Activated gamma-delta T cell treated with Interleukin-2 at 50 U/mL for 16 hours (primary cell): ENCODE measurements at places on chromosomes 1 and 21.

DNA sequence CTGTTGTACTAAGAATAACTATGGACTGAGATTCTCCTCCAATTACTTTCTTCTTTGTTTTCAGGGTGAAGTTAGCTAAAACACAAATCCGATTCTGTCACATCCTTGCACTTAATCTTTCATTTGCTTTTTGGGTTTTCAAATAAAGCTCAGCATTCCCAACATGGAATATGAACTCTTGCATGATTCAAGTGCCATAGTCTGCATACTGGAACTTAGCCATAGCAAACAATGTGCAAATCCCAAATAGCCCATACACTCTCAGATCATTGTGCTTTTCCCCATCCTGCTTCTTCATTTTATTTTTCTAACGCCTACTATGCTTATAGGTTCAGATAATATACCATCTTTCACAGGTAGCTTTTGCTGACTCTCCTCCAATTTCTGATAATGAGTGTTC lies 455.8 kb upstream of the PRMT6 start:
- DNase-seq = no peak

DNA sequence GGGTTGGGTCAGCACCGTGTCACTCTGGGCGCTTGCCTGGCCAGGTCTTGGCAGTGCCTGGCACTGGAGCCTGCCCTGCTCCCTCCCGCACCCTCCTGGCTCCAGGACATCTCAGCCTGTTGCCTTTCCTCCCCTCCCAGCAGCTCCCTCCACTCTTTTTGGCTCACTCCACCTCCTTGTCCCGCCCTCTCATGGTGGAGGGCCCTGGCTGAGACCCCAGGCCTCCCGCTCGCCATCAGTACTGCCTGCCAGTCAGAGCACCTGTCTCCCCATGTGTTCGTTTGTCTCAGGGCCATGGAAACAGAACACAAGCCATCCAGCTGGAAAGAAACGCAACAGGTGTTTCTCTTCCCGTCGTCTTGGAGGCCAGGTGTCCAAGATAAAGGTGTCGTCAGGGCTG lies 61.0 kb downstream of the B3GALT5 start:
- DNase-seq = no peak

DNA sequence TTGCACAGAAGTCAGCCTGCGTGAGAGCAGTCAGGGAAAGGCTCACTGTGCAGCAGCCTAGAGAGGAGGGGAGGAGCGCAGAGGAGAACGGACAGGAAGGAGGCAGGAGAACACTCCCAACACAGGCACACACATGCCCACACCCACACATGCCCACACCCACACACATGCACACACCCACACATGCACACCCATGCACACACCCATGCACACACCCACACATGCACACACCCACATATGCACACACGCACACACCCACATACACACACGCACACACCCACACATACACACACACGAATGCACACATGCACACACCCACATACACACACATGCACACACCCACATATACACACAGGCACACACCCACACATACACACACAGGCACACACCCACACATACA lies 7.1 kb downstream of the SUMO3 start:
- no peak for DNase-seq

GRCh38 chr1:92210701-92211100 lies 7.0 kb upstream of the C1orf146 start:
- DNase-seq = no peak

GRCh38 chr1:41353744-41354143 lies 7.5 kb upstream of the FOXO6 start:
- no peak for DNase-seq

GRCh38 chr1:54135436-54136120 lies 17.2 kb downstream of the CDCP2 start:
- DNase-seq = no peak

DNA sequence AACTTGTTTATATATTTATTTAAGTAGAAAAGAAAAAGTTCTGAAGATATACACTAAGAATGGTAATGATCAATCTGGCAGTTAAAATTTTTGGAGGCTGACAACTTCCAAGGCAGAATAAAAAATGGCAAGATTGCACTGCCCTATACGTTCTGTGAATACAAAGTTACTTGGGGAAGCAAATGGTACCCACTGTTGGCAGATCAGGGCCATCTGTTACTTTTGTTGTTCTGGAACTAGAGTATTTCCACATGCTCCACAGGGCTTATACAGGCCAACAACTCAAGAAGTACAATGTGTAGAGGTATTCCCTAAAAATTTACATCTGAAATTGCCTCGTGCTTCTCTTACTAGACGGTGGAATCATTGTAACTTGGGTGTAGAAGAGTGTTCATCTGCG lies 53.2 kb downstream of the AHCTF1 start:
- DNase-seq = no peak

DNA sequence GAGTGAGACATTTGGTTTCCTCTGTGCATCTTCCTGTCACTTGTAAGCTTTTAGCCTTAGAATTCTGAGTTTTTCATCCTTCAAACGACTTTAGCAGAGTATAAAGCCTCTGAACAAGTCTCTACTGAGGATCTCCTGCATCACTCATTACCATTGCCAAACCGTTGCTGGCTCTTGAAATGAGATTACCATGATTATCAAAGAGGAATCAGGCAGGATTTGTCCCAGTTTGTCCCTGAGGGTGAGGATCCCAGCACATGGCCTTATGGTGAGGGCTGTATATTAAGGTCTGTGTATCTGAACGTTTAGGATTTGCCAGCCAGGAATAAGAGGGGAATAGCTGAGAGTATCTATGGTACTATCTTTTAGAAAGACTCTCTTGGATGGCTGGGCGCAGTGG lies 169.5 kb upstream of the L1TD1 start:
- DNase-seq = no peak

GRCh38 chr1:16968372-16968771 lies 12.0 kb downstream of the MFAP2 start:
- no peak for DNase-seq

DNA sequence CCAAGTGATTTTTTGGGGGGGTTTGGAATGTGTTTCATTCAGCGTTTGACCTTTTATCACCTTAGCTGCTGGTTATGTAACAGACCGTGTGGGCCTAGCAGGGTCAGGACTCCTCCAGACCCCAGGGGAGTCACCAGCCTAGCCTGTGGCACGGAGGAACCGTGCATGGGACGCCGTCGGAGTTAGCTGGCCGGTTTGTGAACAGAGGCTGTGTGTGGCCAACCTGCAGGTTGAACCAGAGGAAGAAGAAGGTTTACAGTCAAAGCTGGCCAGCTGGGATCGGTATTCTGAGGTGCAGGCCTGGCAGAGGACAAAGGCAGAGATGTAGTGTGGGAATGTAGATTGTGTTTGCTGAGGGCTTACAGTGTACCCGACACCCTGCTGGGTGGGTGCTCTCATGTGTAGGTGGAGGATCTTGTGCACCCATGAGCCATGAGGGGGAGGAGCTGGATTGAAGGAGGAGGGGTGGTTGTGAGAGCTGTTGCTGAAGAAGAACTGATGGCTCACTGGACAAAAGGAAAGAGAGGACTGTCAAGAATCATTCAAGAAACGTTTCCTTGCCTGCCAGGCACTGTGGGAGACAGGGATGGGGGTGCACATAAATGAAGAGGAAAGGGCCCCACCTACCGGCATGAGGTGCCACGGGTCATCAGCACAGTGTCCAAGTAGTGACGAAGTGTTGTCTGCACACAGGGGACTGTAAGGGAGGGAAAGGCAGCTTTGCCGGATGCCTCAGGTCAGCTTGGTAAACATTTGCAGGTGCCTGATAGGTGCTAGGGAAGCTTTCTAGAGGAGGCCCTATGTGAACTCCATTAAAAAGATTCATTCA lies 40.0 kb upstream of the PWP2 start:
- DNase-seq = no peak

DNA sequence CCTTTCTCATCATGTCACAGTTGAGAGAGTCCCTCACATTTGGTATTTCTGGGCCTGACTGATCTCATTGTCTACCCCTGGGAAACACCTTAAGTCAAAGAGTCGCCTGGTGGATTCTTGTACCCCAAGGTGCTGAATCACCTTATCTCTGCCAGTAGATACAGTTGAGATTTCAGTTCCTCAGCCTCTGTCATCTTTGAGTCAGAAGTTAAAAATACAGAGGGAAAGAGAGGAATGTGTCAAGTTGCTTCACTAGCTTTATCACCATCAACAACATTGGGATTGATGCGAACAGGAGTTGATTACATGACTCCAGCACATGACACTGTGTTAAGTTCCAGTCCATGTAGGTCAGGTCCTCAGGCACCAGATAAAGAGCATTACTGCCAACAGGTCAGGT lies 513.0 kb downstream of the NUF2 start:
- DNase-seq = no peak

GRCh38 chr1:6348511-6349191 lies 44.9 kb downstream of the ACOT7 start:
- DNase-seq = peak; percentile 61

DNA sequence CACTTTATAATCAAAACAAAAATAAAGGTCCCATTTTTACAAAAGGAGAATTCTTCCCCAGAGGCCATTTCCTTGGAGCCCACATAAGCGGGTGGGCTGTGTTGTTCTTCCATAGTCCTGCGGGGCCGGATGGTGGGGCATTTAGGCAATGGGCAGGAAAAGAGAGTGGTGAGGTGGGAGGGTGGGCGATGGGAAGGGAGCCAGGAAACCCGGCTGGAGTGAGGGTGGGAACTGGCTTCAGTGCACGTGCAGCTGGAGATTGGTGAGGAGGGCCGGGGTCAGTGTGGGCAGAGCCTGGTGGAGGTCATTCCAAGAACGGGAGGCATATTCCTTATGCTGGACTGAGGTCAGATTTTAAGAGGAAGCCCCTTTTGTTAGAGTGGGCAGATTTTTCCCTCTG lies 13.6 kb downstream of the NENF start:
- no peak for DNase-seq

DNA sequence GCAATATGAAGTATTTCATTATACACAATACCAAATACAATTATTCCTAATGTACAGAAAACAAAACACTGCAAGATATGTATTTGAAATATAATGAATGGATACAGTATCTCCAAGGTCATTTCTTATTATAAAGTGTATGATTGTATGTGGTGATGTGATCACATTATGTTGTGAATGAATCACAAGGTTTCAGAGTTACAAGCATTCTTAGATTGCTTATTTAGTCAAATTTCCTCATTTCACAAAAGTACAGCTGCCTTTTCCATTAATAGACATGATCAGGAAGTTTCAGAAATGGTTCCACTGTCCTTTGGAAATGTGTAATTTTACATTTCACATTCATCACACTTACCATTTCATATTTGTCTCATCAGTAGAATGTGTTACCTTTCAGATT lies 28.3 kb upstream of the NEK7 start:
- no peak for DNase-seq

DNA sequence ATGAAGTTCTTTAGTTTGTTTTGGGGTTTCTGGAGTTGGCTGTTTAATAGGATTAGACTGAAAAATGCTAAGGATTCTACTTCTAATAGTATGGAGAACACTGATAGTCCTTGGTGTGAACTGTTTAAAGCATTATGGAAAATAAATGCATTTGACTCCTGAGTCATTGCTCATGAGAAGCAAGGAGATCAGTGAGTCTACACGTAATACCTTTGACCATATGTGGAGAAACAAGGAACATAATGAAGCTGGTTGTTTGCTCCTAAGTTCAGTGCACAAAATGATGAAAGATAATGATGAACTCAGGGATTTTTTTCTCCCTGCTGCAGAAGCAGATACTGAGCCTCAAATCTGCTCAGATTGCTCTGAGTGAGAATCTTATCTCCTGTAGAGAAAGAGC lies 158.9 kb upstream of the COL11A1 start:
- DNase-seq = no peak

GRCh38 chr1:204213668-204214662 lies at the start of gene GOLT1A:
Gene GOLT1A (minus strand): TSS chr1:204213988. CDS start chr1:204213906, 82 bp downstream.
- DNase-seq = peak; percentile 34

- DNase-seq = no peak
Observed at GRCh38 chr1:11535316-11535715, 56.4 kb downstream of the DISP3 start.

- no peak for DNase-seq
Observed at GRCh38 chr1:169601096-169601881, 15.0 kb upstream of the F5 start.

- DNase-seq = no peak
Observed at GRCh38 chr1:201538612-201539551, at the start of gene NAV1. Gene NAV1 (plus strand): TSS chr1:201539127. CDS start chr1:201622885, 83,758 bp downstream.

GRCh38 chr21:15285556-15285955 lies 220.8 kb upstream of the NRIP1 start:
- no peak for DNase-seq

- no peak for DNase-seq
Observed at GRCh38 chr1:154943649-154944400, 7.3 kb upstream of the PMVK start.

- no peak for DNase-seq
Observed at GRCh38 chr21:28421716-28422524, 570.8 kb downstream of the LTN1 start.

- peak; percentile 58 for DNase-seq
Observed at GRCh38 chr1:110872745-110873720, at the start of gene CD53. Gene CD53 (plus strand): TSS chr1:110873148. CDS start chr1:110891409, 18,261 bp downstream.

GRCh38 chr1:67280696-67281095 lies 27.0 kb upstream of the IL12RB2 start:
- no peak for DNase-seq

DNA sequence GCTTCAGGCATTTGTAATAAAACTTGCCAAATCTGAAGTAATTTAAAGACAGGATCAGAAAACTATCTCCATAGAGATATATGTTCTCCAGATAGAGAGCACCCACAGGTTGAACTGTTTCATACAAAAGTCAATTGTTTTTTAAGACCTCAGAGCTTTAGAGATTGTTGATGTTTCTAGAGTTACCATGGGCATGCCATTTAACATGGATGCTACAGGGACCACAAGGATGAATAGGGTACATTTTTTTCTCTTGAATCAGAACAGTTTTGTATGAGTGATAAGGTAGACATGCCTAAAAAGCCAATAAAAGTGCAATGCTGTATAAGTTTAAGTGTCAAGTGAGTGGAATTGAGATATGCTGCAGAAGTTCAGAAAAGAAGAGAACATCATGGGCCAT lies 511.0 kb upstream of the CAMK1G start:
- no peak for DNase-seq

DNA sequence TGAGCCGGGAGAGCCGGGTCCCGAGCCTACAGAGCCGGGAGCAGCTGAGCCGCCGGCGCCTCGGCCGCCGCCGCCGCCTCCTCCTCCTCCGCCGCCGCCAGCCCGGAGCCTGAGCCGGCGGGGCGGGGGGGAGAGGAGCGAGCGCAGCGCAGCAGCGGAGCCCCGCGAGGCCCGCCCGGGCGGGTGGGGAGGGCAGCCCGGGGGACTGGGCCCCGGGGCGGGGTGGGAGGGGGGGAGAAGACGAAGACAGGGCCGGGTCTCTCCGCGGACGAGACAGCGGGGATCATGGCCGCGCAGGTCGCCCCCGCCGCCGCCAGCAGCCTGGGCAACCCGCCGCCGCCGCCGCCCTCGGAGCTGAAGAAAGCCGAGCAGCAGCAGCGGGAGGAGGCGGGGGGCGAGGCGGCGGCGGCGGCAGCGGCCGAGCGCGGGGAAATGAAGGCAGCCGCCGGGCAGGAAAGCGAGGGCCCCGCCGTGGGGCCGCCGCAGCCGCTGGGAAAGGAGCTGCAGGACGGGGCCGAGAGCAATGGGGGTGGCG lies 371 bp downstream of the ARID1A start:
- DNase-seq = peak; percentile 30

DNA sequence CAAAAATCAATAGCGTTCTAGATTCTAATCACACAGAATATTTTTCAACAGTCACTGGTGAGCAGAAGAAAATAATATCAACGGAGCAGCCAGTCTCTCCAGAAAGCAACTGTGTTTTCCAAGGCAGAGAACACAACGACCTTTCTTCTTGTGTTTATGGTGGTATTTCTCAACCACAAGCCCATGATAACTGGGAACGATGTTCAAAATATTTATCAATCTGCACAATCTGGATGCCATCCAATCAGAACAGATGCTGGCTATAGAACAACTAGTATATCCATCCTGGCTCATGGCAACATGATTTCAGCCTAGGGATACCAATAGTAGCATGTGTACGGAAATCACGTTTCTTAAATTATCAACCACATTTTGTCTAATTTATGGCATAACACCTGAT lies 162.7 kb upstream of the RUNX1 start:
- DNase-seq = no peak
